ENCODE measurements at places on chromosomes 5 and 9.

GRCh38 chr5:402615-403359 is 40.2 kb upstream of the EXOC3 start:
- DNase-seq = no peak

GRCh38 chr5:64947031-64947430 is 178.3 kb downstream of the CWC27 start:
- DNase-seq = no peak

- DNase-seq = no peak
Measured at GRCh38 chr5:691817-692528, 1.2 kb downstream of the TPPP start.

DNA sequence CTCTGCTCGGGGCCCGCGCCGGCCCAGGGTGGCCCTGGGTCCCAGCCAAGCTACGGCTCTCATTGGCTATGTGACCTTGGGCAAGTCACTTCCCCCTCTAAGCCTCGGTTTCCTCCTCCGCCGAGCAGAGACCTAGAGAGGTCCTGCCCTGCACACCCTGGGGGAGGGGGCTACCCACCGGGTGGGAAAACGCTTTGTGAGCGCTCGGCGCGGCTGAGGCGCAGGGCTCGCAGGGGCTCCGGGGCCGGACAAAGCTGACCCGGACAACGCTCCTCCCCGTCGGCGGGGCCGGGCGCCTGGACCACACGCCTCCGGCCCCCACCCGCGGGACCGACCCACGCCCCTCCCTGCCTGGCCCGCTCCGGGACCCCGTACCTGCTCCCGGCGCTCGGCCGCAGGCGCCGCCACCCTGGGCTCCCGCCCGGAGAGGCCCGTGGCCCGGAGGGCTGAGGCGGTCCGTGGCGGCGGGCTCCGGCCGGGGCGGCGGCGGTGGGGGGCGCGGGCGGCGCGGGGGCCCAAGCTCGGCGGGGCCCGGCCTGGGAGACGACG is 85.7 kb upstream of the MELK start:
- DNase-seq = no peak

GRCh38 chr5:34866989-34867471 is 28.1 kb downstream of the TTC23L start:
- DNase-seq = no peak

DNA sequence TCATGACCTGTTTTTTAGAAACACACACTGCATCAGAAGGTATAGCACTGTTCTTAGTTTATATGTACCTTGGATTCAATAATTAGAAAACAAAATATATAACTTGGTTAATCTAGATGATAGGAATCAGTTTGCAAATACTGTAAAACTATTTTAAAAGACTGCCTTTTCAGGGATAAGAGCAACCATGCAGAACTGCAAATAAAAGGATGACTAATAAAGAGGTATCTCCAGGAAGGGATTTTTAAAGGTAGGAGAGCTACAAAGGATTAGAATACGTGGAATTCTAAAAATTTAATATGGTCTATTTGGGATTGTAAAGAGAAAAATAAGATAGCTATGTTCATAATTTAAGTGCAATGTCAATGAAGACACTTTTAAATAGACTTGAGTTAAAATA is 9.4 kb downstream of the GABRA1 start:
- no peak for DNase-seq
